Activated T-helper 1 cell treated with anti-CD3 and anti-CD28 coated beads, Interleukin-12 subunit alpha, Interleukin-12 subunit beta, Interleukin-2, Interleukin-4 antibody, amounts not matched to agents 30 ng/mL and 10 ng/mL and 1 ng/mL, durations not matched to agents 14 hours and 24 hours and 36 hours (primary cell): ENCODE measurements at places on chromosomes 7 and 10. TPM values are rescaled to one million over a fixed set of nuclear protein-coding genes. Genes with fewer than 3 reads are reported as not detected.

The GFRA1 gene
- total RNA-seq: not detected in 2 replicates

The STEAP4 gene
- total RNA-seq: 0.99 and 1.1 TPM in 2 replicates

The ACSL5 gene
- total RNA-seq: 46.7 and 50.7 TPM in 2 replicates

The RBM48 gene
- 17.2 and 17.6 TPM in 2 replicates for total RNA-seq

The DNAAF5 gene
- total RNA-seq: 42.7 and 52.4 TPM in 2 replicates

The HOXA3 gene
- total RNA-seq: not detected in 2 replicates

The GSAP gene
- 1.3 and 1.6 TPM in 2 replicates for total RNA-seq

The C7orf57 gene
- 0.10 and 0.31 TPM in 2 replicates for total RNA-seq

The FANK1 gene
- not detected in 2 replicates for total RNA-seq

The ALOX5 gene
- 2.9 and 3.1 TPM in 2 replicates for total RNA-seq

The LIPM gene
- total RNA-seq: not detected in 2 replicates

DNA sequence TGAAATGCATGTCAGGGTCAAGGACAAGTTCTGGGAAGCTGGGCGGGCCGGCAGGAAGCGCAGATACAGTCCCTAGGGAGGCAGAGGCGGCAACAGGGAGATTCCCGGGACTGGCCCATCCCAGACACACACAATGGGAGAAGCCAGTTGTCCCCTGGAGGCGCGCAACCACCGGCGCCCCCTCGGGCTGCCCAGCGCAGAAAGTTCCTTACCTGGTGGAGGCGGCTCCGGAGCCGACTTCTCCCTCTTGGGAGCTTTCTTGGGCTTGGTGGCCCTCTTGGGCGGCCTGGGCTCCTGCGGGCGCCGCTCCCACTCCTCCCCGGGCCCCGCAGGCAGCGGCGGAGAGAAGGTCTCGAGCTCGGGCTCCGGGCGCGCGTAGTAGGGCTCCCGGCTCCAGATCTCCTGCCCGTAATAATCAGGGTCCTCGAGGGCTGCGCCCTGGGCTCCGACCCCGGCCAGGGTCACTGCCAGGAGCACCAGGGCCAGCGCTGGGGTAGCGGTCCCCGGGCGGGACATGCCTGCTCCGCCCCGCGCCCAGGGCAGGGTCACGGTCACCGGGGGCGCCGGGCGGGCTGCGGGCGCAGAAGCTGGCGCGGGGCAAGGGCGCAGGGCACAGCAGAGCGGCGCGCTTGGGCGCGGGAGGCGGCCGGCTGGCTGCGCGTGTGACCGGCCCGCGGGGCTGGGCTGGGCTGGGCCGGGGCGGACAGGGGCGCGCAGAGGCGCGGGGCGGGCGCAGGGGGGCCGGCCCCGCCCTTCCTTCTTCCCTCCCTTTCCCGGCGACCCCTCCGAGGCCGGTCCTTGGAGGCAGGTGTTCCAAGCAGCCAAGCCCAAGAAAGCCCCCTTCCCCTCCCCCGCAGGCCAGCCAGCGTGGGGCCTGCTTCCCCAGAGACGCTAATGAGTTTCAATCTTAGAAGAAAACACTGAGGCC lies at the start of gene CPXM2:
CPXM2 (minus strand) TSS at position 664 of the 928 bp plus-strand sequence; CDS start at position 516, 148 bp downstream.
- no peaks in the 10 kb centered on the region for H3K36me3 ChIP-seq
- H3K4me1 ChIP-seq: no peaks in the 10 kb centered on the region
- H3K4me3 ChIP-seq: no peak within 1 kb of the TSS
- H3K27me3 ChIP-seq: peaks cover 20% of the 10 kb centered on the region
- no peak within 1 kb of the TSS for H3K27ac ChIP-seq
- DNase-seq: no peak

DNA sequence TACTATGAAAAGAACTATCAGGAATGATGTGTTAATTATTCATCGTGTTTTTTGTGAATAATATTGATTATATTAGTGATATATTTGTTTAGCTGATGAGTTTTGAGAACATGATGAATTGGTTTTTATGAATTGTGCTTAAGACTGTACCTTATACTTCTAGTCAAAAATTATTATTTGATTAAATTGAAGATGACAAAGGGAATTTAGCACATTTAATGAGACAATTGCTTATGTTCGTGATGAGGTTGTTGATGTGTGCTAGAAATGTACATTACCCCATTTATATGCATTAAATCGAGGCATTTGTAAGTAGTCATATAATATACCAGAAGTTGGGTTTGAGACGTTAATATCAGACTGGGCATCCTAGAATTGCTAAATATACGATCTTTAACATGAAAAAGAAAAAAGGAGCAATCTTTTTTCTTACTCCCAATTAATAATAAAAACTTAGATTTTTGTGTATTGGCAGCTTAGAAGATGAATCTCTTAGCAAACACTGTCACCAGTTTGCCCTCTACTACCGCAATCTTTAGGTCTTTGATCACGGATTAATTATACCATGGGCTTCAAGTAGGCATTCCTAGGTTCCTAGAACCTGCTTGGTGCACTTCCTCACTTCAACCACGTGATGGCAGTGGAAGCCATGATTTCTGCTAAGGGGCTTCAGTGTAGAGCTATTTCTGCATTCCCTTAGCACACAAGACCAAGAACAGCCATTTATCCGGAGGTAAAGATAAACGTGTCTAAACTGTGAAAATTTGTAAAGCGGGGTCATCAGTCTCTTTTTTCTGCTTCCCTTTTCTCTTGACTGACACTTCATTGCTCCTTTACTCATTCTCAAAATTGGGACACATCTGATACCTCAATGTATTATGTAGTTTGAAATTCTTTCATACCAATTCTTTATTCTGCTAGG lies 1.6 kb downstream of the KLHDC10 start:
- no peaks in the 10 kb centered on the region for H3K27me3 ChIP-seq
- peak overlapping the region; percentile 57 for H3K4me3 ChIP-seq
- peaks cover 39% of the 10 kb centered on the region for H3K4me1 ChIP-seq
- H3K36me3 ChIP-seq: peaks cover 4% of the 10 kb centered on the region
- no peak overlapping the region for H3K27ac ChIP-seq

GRCh38 chr10:21318540-21319167 lies 206.8 kb downstream of the SKIDA1 start:
- H3K4me3 ChIP-seq: no peak overlapping the region
- DNase-seq: no peak
- H3K27me3 ChIP-seq: no peaks in the 10 kb centered on the region
- no peaks in the 10 kb centered on the region for H3K36me3 ChIP-seq

DNA sequence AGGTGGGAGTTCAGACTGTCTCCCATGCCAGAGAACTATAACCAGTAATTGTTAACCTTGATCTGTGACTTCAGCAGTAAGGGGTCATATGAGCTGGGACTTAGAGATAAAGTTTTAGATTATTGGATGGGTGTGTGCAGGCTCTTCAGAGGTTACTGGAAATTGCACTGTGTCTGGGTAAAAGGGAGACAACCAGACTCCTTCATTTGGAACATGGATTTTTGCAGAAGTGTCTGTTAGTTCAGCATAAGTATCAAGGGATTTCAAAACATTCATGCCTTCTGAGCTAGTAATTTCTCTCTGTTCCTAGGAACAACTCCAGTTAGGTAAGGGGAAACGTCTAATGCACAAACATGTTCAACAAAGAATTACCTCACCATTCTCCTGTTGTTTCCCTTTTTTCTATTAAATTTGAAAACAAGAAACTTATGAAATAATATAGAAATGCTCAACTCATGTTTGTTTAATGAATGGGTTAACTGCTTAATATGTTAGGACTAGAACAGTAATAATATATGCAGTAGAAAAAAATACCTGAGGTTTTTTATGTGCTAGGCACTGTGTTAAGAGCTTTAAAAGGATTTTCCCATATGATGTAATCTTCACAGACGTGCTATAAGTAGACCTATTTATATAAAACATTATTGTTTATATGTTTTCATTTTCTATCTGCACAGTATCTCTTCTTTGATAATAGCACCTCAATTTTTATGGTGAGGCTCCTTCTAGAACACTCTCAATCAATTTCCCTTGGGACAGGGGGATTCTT lies 233.0 kb downstream of the CACNA2D1 start:
- H3K4me1 ChIP-seq: no peaks in the 10 kb centered on the region
- H3K4me3 ChIP-seq: no peak overlapping the region
- H3K27me3 ChIP-seq: no peaks in the 10 kb centered on the region
- H3K36me3 ChIP-seq: no peaks in the 10 kb centered on the region
- H3K27ac ChIP-seq: no peak overlapping the region

GRCh38 chr10:24900888-24901685 lies 51.3 kb downstream of the PRTFDC1 start:
- H3K27ac ChIP-seq: peak overlapping the region; percentile 73
- no peak overlapping the region for H3K4me3 ChIP-seq
- H3K27me3 ChIP-seq: no peaks in the 10 kb centered on the region
- no peak for DNase-seq
- peaks cover 33% of the 10 kb centered on the region for H3K4me1 ChIP-seq
- H3K36me3 ChIP-seq: peaks cover 2% of the 10 kb centered on the region

- H3K4me3 ChIP-seq: no peak overlapping the region
- DNase-seq: no peak
- H3K27ac ChIP-seq: no peak overlapping the region
- H3K27me3 ChIP-seq: no peaks in the 10 kb centered on the region
- no peaks in the 10 kb centered on the region for H3K36me3 ChIP-seq
Measured at GRCh38 chr10:122045212-122045611, 56.2 kb downstream of the TACC2 start.

- H3K27ac ChIP-seq: no peak overlapping the region
- peaks cover 6% of the 10 kb centered on the region for H3K27me3 ChIP-seq
- H3K36me3 ChIP-seq: peaks cover 17% of the 10 kb centered on the region
- peaks cover 7% of the 10 kb centered on the region for H3K4me1 ChIP-seq
- DNase-seq: no peak
- no peak overlapping the region for H3K4me3 ChIP-seq
Measured at GRCh38 chr7:22872096-22872807, 49.6 kb upstream of the TOMM7 start.

DNA sequence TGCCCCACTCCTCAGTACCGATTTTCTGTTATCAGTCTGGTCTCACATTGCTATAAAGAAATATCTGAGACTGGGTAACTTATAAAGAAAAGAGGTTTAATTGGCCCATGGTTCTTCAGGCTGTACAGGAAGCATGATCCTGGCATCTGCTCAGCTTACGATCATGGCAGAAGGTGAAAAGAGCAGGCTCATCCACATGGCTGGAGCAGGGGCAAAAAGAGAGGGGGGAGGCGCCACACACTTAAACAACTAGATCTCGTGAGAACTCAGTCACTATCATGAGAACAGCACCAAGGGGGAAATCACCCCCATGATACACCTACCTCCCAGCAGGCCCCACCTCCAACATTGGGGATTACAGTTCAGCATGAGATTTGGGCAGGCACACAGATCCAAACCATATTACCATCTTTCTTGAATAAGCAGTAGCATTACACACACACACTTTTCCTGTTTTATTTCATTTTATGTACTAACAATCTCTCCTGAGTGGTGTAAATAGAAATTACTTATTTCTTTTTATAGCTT lies 53.3 kb downstream of the TRIM24 start:
- no peak overlapping the region for H3K27ac ChIP-seq
- H3K36me3 ChIP-seq: peaks cover 33% of the 10 kb centered on the region
- H3K27me3 ChIP-seq: no peaks in the 10 kb centered on the region
- DNase-seq: no peak

GRCh38 chr7:93040355-93040754 lies 77.4 kb downstream of the SAMD9 start:
- no peak for DNase-seq
- H3K36me3 ChIP-seq: peaks cover 4% of the 10 kb centered on the region
- H3K4me1 ChIP-seq: peaks cover 61% of the 10 kb centered on the region
- H3K27me3 ChIP-seq: no peaks in the 10 kb centered on the region

DNA sequence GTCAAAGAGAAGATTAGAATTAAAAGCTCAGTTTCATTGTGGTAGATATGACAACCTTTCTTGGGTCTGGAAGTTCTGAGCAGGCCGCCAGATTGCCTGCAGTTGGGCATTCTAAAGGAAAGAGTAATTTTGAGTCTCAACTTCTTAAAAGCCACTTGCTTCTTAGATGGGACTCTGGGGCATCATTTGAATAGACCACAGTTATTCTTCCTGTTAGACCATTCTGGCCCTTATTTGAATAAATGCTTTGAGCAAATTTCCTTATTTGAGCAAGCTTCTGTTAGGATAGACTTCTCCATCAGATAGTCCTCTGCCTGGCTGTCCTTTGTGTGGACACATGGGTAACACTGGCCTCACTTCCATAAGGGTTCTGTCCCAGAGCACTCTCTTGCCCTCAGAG lies 40.2 kb downstream of the SND1 start:
- peaks cover 59% of the 10 kb centered on the region for H3K36me3 ChIP-seq
- H3K4me3 ChIP-seq: no peak overlapping the region
- H3K27me3 ChIP-seq: no peaks in the 10 kb centered on the region
- peaks cover 24% of the 10 kb centered on the region for H3K4me1 ChIP-seq
- no peak overlapping the region for H3K27ac ChIP-seq
- DNase-seq: no peak

DNA sequence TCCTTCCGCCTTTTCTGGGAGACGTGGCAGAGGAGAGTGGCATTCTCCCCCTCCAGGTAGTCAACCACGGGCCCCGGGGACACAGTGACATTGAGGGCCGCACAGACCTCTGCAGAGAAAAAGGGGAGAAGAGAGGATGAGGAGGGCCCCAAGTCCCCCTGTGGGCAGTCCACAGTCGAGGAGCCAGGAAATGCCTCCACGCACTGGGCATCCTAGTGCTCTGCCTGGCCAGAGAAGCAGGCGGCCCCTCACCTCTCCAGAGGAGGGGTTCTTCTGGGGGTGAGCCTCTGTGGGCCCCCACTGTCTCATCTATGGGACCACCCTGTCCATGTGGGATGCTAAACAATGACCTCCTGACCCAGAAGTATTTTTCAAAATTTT lies 7.4 kb downstream of the VSTM4 start:
- H3K27me3 ChIP-seq: peaks cover 7% of the 10 kb centered on the region
- no peaks in the 10 kb centered on the region for H3K36me3 ChIP-seq
- no peak for DNase-seq

- H3K27ac ChIP-seq: no peak overlapping the region
- H3K27me3 ChIP-seq: no peaks in the 10 kb centered on the region
- peak; percentile 23 for DNase-seq
- H3K4me3 ChIP-seq: no peak overlapping the region
- H3K36me3 ChIP-seq: no peaks in the 10 kb centered on the region
Measured at GRCh38 chr10:25875556-25876165, 58.4 kb upstream of the MYO3A start.
